ENCODE measurements at places on chromosomes 5 and 9.

DNA sequence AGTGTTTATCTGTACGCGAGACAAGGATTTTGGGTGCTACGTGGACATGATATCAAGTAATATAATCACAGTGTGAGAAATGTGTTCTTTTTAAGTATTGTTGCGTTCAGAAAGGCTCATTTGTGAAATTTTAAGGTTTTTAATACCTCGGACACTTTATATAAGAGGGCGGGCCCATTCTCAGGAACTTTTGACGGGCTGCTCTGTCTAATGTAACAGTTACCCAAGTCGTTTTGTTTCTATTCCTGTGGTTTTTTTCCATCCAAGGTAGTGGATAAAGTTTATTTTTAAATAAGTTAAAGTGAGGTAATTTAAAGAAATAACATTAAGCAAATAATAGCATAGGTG, 525 bp downstream of the SRP19 start:
- no peak for DNase-seq

DNA sequence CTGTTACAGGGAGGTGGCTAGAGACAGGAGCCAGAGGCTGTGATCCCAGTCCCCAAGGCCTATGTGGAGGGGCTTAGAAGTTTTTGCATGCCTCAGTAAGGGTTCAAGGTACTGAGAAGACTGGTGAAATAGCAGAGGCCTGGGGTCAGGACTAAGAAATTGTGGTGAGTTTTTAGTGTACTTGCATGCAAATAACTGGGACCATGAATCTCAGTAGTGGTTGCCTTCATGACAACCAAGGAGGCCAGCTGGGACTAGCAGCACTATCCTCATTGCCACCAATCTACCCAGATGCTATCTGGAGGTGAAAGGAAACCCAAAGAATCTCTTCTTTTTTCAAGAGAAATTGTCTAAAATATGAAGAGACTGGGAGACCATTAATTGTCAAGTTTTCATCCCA, 395.1 kb downstream of the CETN3 start:
- DNase-seq = no peak

- no peak for DNase-seq
Measured at GRCh38 chr9:124742940-124743339, 28.2 kb downstream of the NR6A1 start.

- no peak for DNase-seq
Measured at GRCh38 chr5:150241298-150242160, 48.0 kb downstream of the CAMK2A start.

DNA sequence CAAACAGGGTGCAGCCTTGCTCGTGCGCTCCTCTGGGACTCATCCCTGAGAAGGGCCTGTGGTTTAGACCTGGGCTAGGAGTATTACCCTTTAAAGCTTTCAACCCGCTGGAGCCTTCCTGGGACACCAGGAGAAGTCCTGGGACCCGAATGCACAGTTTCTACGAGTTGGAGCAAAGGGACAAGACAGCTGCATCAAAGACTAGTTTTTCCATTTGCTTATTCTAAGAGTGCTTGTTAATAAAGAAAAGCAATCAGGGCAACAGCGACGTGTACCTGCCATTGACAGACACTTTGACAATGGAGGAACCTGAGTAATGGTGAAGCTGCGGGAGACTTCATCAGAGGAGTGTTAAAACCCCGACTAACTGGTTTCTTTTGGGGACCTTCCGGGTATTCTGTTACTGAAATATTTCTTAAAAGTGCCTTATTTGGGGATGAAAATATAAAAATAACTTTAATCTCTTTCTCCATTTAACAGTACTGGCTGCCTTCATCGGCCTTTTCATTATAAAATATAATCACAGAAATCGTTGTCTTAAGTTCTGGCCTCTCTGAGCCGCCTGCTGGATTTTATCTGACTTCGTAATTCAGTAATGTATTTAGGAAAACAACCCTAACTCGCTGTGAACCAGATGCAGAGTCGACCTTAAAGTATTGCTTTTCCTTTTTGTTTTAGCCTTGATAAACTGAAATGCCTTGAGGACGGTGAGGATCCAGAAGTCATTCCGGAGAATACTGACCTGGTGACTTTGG, 732 bp downstream of the SNAPC3 start:
- DNase-seq = no peak

DNA sequence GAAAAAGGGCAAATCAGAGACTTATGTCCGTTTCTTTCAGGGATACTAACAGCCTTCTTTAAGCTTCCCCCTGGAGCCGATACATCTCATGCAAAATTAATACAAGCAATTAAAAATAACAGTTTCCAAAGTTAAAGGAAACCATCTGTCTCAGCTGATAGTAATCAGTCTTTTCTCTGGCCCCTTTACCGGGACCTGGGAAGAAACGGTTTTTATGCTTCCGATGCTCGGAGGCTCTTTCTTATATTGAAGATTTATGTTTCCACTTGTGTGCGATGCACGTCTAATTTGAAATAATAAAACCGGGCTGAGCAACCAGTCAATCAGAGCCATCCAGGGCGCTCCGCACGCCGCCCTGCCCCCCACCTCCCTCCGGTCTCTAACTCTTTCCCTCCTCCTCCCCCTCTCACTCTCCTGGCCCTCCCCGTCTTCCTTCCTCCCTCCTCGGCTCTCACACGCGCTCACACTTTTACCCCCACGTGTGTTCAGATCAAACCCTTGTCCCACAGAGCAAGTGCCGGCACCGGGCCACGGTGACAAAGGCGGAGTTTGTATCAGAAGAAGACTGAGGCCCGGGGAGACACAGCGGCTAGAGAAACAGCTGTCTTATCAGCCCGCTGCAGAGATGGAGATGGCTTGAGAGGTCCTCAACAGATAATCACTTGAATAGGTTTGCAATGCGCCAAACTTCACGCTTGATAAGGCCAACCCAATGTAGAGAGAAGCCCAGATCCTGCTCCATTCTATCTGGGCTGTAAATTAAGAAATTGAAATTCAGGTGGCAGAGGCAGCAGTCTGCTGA, 5.1 kb upstream of the ELAVL2 start:
- no peak for DNase-seq

GRCh38 chr5:158368686-158369085, 509.7 kb upstream of the CLINT1 start:
- DNase-seq = no peak

Measured in GOT3 (cell line).